Esophagus muscularis mucosa (tissue), 4 donors: ENCODE measurements at places on chromosomes 13 and 19.

DNA sequence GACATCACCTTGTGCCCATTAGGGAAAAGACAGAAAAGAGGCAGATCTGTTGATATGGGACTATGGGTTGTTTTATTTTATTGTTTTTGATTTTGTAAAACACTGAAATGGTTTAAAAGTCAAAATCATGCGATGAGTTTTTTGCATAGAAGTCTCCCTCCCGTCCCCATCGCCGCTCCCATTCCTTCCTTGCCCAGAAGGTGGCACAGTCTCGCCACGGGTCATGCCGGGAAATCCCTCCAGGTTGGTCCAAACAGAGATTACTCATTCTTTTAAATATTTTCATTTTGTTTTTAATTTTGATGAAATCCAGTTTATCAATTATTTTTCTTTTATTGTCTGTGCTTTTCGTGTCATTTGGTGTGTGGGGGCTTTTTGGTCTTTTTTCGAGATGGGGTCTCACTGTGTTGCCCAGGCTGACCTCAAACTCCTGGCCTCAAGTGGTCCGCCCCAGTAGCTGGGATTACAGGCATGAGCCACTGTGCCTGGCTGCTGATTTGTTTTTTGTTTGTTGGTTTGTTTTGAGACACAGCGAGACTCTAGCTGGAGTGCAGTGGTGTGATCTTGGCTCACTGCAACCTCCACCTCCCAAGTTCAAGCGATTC is 9.2 kb downstream of the PGPEP1 start:
- no peak for DNase-seq

- no peak for DNase-seq
Measured at GRCh38 chr13:86633346-86633745, 834.1 kb upstream of the SLITRK6 start.

- DNase-seq = no peak
Measured at GRCh38 chr13:22993148-22993547, 187.6 kb upstream of the SGCG start.

DNA sequence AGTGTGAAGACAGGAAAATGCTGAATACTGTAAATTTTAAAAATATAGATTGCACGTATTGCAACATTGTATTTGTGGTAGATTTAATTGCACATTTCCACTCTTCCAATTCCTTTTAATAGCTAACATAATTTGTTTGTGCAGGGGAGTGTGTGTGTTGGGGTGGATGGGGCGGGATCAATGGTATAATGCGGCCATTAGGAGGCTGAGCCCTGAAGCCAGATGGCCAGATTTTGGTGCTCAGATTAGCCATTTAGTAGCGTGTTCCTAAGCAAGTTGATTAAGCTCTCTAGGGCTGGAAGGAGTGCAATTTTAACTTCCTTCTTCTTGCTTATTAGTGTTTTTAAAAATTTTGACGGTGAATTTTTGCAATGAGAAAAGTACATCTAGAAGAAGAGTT is 5.8 kb downstream of the OXGR1 start:
- no peak for DNase-seq

DNA sequence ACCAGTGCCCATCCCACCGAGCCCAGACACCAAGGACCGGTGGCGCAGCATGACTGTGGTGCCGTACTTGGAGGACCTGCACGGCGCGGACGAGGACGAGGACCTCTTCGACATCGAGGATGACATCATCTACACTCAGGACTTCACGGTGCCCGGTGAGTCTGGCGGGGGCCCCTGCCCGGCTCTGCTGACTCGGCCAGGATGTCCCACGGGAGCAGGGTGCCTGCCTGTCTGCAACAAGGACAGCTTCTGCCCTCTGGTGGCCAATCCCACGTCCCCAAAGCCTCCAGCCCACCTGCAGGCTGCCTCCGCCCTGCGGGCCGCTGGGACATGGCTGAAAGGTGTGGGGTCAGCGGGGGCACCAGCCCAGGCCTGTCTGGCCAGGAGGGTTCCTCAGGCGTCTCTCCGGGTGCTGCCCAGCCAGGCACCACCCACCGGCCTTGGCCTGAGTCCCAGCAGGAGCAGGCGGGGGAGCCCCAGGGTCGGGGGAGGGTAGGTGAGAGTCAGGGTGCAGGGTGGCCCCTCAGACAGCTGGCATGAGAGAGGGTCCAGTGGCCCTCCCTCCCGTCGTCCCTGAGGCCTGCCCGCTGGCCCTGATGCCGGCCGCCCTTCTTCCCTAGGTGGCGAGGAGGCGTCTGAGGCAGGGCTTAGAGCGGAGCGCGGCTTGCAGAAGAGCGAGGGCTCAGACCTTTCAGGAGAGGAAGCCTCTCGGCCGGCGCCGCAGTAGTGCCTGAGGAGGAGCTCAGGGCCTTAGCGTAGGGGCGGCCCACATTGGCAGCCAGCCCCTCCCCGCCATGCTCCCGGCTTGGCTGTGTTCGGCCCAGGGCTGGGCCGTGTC is 14.6 kb downstream of the CBARP start:
- DNase-seq = no peak

DNA sequence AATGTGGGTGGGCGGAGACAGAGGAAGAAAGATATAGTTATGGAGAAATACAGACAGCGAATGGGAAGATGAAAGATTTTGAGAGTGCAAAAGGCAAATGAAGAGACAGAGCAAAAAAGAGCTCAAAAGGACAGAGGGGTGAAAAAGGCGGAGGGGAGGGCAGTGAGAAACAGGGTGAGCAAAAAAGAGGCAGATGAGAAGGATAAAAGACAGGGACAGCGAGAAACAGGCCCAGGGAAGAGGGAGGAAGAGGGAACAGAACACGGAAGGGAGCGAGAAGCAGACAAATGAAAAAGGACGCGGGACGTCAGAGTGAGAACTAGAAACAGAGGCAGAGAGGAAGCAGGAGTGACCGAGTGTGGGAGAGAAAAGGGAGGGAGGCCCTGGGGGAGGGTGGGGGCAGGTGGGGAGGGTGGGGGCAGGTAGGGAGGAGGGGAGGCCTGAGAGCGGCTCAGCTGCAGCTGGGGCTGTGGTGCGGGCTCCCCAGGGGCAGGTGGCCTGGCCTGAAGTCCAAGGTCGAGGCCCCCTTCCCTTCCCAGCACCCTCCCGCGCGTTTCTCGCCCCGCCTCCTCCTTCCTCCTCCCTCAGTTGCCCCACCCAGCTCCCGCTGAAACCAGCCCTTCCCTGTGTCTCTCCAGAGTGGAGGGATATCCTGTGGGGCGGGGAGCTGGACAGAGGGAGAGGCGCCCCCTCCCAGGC is 2.9 kb downstream of the KLK1 start:
- DNase-seq = no peak

DNA sequence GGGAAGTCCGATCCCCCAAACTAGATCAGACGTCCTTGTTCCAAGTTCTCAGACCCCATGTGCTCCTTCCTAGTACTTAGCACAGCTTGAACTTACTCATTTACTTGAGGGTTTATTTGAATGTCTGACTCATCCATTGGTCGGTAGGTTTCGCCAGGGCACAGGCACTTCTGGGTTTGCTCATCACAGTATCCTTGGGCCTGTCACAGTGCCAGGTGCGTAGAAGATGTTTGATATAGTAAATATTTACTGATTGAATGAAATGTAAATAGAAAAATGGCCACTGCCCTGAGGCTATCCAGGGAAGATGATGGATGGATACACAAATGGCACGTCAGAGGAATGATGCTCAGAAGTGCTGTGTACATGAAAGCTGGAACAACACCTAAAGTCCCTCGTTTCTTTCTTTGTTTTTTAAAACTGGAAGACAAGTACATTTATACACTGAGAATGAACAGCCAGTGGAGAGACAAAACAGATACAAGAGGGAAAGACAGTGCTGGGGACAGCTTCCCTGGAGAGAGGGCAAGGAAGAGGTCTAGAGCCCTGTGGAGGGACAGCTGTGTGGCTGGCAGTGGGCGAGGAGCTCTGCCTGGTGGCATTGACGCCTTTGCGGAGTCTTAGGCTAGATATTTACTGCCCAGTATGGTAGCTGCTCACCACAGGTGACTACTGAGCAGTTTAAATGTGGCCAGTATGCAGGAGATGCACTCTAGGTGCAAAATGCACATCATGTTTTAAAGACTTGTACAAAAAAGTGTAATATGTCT is 31.2 kb upstream of the KL start:
- DNase-seq = peak; percentile 42
